ENCODE measurements at places on chromosomes 6 and 20.

GRCh38 chr20:62816031-62816883 lies 593 bp upstream of the COL9A3 start:
- no peak for DNase-seq

GRCh38 chr6:41174610-41175009 lies 11.7 kb upstream of the TREM2 start:
- DNase-seq: no peak

DNA sequence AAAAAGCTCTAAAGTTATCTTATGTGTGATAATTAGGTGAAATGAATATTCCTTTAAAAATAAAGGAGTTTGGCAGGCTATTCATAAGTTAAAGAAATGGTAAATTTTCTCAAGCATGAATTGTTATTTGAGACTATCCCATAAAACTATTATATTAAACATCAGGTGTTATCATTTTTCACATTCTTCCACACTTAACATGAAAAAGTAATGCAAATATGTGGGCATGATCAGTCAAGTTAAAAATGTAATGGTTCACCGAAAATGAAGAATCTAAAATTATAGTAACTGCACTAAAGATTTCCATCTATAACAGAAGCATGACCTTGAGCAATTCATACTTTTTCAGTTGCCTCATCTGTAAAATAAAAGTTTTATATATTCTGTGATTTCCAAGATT lies 110.8 kb downstream of the KHDRBS2 start:
- no peak for DNase-seq

GRCh38 chr20:33191955-33192354 lies 24.0 kb downstream of the BPIFA2 start:
- no peak for DNase-seq

GRCh38 chr6:143513410-143513809 lies 1.9 kb upstream of the FUCA2 start:
- no peak for DNase-seq

DNA sequence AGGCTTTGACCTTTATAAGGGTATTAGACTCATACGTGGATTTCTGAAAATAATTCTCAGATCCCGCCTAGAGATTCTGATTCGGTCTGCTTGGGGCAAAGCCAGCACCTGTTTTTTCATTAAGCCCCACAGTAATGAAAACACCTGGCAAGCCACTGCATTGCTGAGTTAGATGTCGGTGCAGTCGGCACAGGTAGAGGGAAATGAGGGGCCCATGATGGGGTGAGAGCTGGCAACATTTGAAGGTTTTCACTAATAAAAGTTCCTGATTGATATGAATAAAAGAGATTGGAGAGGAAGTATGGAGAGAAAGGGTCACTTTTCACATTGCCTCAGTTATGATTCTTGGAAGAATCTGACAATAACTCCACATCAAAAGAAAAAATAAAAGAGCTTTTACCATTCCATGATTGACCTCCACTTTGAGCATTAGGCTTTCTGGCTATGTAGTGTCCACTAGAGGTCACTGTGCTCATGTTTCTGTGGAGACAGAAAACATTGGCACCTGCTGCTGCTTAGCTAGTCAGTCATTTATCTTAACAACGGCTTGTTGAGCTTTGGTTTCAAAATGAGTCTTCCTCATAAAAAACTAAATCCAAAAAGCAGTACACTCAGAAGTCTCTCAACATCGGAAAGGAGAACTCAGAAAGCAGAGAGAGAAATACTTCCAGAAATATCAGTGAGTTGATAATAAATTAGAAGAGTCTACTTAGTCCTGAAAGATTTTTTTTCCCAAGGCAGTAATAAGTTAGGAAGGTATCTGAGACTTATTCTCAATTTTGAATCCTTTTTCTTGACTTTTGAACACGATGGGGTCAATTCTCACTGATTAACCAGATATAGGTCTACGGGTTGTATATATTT lies 53.3 kb upstream of the KLHL31 start:
- no peak for DNase-seq

GRCh38 chr6:43006251-43006650 lies 7.5 kb downstream of the MEA1 start:
- DNase-seq: no peak

DNA sequence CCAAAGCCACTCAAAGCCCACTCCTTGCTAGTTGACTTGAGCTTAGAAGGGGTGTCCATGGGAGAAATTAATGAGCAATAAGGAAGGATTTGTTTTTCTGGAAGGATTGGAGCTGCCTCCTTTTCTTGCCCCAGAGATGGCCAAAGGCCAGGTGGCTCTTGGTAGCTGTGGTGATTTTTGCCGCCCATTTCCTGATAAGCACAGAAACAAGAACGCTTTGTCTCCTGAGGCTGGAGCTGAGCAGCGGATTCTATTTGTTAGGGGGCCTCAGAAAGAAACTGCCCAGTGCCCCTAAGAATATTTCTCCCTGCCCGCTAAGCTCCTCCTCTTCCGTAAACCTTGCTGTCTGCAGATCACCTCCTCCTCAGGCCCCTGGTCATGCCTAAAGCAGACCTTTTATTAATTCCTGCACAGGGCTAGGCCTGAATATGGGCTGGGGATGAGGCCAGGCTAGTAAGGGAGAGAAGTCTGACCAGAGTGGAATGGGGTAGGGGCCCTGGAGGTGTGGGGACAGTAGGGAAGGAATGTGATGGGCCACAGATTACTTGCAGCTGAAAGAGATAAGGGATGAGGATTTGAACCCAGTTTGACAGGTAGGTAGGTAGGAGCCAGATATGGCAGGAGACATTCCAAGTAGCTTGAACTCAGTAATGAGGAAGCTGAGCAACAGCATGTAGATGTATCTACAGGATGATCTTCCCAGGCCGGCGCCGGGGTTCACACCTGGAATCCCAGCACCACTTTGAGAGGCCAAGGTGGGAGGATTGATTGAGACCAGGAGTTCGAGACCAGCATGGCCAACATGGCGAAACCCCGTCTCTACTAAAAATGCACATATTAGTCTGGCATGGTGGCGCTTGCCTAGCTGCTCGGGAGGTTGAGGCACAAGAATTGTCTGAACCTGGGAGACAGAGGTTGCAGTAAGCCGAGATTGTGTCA lies 71.2 kb upstream of the NAA20 start:
- DNase-seq: no peak

GRCh38 chr20:24580855-24581254 lies 111.4 kb downstream of the SYNDIG1 start:
- DNase-seq: no peak

DNA sequence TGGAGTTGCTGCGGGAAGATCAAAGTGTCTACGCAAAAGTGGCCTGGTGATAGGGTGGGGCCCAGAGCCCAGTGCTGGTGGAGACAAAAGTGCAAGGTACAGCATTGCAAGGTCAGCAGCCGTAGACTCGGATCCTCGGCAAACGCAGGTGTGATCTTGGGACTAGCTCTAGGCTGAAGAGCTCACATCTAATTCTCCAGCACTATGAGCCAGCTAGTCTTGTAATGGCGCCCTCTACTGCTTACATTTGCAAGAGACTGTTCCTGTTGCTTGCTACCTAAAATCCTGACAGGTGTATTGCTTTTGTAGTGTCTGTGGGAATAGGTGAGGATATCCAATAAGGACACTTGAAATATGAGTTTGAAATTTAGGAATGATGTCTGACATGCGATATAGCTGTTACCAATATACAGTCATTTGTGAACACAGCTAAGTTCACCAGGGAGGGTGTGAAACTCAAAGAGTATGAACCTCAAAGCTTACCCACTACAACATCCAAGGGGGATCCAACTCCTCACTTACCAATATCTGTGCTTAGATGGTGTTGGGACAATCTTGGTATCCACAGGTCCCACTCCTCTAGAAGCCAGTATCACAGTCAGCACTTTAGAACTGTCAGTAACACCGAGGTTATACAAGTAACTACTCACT lies 58.4 kb downstream of the PDE7B start:
- no peak for DNase-seq

DNA sequence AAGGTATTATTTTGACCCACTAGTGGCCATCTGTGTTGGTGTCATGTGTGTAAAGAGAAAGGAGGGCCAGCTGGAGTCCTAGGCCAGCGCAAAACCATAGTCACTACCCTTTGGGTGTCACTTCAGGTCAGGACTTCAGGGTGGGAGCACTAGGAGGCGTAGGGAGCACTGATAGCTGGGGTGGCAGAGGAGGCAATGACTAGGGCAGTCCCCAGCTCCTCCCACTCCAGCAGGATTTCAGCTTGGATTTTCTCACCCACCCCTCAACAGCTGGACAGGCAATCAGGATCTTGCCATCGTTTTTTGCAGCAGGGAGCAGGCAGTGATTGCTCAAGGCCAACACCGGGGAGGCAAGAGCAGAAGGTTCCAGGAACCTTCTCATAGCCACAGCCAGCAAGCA lies 4.2 kb upstream of the HLA-DOA start:
- no peak for DNase-seq

DNA sequence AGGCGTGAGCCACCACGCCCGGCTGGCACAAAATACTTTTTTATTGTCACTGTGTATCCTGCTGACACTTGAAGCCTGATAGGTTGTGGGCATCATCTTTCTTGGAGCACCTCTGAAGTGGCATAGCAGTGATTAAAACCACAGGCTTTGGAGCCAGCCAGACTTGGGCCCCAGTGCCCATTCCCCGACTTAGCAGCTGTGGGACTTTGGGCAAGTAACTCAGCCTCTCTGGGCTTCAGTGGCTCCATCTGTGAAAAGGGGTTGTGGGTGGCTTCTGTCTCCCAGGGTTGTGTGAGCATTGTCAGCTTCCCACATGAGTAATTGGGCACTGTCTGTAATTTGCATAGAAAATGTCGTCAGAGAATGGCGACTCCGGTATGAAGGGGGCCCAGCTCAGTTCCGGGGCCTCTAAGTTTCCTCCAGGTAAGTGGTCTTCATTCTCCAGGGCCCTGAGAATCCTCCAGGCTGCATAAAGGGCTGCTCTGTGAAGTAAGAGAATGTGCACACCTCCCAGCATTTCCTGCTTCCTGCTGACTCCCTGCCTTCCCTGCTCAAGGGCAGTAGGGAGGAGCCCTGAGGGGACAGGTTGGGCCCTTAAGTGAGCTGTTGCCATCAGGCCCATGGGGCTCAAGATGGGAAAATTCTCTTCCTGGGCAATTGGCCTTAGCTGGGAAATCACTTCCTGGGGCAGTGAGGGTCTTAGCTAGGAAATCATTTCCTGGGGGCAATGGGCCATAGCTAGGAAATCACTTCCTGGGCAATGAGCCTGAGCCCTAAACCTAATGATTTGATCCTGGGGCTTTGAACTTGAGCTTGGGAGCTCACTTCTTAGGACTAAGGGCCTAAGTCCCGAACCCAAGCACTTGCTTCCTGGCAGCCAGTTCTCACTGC lies 27.2 kb downstream of the ARHGAP40 start:
- DNase-seq: no peak

GRCh38 chr6:3739311-3739897 lies 12.1 kb downstream of the PXDC1 start:
- DNase-seq: peak; percentile 51

DNA sequence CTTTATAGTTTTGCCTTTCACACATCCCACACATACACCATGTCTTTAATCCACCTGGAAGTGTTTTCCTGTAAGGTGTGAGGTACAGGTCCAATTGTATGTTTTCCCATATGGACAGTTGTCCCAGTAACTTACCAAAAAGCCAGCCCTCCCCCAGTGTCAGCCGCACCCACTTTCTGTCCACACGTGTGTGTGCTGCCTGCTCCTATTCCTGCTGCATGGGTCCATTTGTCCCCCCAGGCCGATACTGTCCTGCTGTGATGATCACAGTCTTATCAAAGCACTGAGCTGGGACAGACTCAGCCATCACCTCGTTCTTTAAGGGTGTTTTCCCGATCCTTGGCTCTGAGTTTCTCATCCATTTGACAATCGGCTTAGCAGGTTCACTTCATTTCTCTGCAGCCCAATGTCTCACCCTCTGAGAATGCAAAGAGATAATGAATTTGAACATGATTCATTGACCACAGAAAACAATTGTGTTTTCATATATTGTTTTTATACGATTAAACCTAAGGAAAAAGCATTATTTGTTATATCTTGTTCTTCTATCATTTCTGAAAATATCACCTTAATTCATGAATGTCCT lies 9.6 kb downstream of the VSX1 start:
- no peak for DNase-seq

DNA sequence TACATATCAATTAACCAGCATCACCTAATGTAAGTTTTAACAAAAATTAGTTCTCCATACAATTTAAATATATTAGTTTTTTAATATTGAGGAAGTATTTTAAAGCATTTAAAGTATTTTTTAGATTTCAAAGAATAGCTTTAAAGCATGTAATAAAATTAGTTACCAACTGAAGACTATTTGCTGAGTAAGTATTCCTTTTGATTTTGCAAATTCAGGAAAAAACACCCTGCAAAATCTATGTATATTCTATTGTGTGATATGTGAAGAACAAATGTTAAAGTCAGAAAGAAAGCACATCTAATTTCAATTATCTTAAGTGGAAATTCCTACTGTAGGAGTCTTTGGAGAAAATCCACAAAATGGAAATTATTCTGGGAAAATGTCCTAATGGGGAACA lies 107.3 kb downstream of the COL21A1 start:
- DNase-seq: no peak

DNA sequence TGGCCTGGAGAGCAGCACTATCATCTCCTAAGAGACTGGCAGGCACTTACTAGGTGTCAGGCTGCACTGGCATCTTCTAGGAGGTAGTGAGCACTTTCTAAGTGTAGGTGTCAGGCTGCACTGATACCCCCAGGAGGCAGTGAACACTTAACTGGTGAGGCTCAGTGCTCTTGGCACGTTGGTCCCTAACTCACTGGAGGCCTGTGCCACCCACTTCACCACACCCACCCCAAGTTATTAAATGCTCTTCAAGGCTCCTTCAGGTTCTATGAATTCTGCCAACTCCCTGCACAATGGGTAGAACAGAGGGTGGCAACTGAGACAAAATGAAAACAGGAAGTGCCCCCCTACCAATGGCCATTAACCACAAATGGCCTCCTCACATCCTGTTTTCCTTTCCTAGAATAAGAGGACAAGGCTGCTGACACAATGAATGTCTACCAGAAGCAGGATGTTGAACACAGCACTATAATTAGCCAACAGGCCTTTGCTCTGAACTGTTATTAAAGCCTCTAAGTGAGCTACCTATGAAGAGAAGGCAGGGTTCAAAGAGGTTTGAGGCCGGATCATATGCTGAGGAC lies 29.4 kb downstream of the NCOA5 start:
- DNase-seq: no peak

DNA sequence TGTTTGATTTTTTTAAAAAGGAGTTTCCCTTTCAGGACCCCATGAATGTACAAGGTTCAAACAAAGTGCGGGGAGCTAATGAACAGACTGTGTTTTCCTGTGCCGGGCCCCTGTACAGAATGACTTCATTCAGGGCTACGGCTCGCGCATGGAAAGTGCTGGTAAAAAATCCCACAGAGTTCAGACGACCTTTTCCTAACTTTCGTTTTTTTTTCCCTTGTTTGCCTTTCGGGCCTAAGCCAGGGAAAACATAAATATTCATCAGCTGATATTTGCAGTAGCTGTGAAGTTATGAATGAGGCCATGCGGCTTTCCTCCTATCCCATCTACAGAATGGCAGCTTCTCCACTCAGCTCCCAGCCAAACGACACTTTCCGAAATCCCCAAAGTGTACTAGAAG lies 74.0 kb downstream of the HAO1 start:
- DNase-seq: no peak

DNA sequence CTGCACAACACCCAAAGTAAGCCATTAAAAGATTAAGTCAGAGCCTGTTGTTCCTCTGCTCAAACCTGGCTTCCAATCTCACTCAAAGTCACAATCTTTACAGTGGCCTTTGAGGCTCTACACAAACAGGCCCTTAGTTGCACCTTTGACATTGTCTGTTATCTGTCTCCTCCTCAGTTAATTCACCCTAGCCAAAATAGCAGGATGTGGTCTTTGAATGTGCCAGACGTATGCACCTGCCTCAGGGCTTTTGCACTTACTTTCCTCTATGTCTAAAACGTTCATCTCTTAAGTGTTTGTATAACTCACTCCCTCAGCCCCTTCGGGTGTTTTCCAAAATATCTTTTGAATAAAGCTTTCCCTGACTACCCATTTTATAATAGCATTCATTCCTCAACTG lies 107.7 kb downstream of the EYA4 start:
- DNase-seq: no peak
